NT2/D1 (cell line): ENCODE measurements at places on chromosomes 2 and 18.

GRCh38 chr2:167388497-167388896 is 500.2 kb downstream of the XIRP2 start:
- DNase-seq = no peak

GRCh38 chr2:73225513-73226360 is 7.3 kb downstream of the PRADC1 start:
- DNase-seq = no peak

DNA sequence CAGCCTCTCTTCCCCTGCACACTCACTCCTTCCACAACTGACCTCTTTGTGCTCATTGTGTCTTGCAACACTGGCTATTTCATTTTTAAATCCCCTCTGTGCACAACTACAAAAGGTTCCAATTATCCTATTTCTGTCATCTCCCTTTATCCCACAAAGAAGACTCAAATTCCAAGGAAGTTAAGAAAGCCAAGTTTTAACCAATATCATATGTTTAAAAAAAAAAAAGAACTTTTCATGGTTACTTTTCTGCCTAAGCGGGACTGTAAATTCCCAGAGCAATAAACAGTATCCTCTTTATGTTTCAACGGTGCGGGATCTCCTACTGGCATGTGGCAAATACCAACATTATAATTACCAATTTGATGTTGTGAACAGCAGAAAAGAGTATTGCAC is 83.8 kb downstream of the DOCK10 start:
- DNase-seq = no peak

DNA sequence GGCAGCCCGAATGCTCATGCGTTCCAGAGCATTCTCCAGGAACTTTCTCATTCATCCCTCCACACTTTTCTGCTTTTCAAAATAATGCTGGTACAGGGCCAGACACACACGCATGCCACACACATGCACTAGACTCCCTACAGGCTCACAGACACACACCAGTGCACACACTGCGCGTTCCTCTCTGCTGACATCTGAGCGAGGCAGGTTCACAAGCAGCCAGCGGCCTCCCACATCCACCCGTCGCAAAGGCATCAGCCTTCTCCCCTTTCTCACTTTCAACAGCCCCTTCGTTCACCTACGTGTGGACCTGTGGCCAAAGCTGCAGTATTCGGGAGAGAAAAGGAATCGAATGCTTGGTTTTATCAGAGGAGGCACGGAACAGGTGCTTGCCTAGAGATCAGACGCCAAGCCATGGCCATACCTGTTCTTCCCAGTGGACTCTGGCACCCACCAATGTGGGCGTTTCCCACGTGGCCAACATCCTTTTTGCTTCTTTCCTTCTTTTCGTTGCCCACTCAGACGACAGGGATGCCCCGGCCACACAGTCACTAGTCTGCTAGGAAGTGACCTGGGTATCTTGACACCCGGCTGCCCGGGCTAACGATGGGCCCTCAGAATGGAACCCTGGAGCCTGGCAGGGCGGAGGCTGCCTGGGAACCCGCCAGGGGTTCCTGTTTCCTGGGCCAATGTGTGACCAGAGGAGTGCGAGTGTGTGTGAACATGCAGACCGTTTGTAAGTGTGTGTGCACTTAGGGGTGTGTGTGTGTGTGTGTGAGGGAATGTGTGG is 85.8 kb upstream of the ID2 start:
- DNase-seq = no peak

DNA sequence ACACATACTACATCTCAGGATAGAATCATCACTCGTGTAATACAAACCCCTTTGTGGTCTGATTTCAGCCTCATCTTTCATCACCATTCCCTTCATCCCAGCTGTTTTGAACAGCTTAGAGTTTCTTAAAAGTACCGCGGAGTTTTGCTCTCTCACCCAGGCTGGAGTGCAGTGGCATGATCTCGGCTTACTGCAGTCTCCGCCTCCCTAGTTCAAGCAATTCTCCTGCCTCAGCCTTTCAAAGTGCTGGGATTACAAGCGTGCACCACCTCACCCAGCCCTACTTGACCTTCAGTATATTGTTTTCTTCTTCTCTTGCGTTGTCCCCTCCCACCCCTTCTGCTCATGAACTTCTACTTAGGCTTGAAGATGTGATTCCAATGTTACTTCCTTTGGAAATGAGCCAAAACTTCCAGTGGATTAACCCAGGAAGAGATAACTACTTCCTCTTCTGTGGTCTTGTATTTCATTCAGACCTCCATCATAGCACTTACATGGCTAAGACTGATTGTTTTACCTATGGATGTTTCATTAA is 15.8 kb downstream of the ERLEC1 start:
- no peak for DNase-seq

DNA sequence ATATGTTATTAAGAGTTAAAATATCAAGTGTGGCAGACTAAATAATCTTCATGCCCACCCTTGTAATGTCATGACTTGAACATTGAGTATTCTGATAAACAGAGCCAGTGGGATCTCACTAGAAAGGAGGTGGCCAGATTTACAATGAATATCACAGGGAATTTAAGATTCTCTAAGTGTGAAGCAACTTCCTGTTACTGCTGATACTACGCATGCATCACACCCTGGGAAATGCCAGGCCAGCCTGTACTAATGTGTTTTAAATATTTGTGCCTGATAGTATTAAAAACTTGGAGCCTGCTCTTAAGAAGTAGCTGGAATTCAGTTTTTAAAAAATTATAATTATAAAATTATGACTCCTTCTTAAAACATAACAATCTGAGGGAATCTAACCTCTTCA is 148.3 kb downstream of the LAMA3 start:
- no peak for DNase-seq

- DNase-seq = no peak
Measured at GRCh38 chr18:48595703-48596218, 56.9 kb downstream of the CTIF start.

DNA sequence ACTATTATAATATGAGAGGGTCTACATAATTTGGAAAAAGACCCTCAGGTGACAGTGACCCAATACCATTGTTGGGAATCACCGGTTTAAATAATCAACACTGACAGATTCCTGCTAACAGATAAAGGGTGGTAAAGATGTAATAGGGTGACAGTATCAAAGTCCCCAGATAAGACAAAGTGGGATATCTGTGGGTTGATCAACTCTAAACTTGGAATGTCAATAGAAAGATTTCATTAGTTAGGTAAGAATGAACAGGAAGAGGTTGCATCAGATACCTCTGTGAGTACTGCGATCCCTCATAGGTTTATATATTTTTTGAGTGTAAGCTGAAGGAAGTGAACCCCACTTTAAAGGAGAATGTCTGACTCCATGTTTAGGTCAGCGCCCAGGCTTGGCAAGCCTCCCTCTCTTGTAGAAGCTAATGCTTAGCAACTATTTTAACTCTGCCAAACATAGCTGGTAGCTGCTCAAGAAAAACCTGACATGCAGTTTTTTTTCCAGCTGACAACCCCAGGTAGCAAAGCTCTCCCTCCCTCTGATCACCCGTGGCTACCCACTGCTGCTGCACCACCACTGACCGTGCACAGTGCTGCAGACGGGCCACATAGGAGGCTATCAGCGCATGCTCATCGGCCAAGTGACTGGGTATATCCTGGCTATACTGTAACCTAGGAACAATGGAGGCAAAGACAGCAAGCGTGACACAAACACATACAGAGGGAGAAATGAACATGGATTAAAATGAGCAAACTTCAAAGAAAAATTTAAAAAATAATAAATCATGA is 113.3 kb upstream of the DNMT3A start:
- no peak for DNase-seq

DNA sequence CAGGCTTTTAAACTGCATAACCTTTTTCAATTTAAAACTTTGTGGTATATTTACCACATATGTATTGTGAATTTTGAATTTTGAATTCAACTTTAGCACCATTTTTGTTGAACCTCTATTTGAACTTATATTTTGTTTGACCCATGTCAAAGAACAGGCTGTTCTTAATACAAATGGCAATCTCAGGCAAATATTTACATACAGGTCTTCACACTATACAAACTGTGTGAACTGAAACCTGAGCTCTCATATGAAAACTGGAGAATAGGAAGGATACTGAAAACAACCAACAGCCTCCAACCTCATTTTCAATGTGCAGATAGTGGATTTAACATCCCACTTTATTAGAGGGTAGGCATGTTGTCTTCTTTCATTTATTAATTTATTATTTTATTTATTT is 491.8 kb downstream of the KCNJ3 start:
- DNase-seq = no peak

GRCh38 chr18:21330122-21330701 is 88.2 kb downstream of the GREB1L start:
- DNase-seq = no peak

DNA sequence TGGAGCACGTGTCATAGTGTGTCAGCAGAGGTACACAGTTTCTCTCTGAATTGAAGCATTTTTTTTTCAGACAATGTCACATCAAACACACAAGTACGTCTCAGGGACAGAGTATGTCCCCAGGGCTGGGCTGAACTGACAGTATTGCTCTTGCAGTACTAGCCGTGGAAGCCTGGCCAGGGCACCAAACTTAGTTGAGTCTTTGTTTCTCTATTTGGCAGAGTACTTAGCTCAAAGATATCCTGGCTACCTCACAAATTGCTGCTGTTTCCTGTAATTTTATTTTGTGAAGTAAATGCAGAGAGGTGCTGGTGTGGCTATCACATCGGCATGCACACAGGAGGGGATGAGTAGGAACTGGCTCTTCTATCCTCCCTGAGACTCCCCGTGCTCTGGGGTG is 691.6 kb upstream of the HS6ST1 start:
- no peak for DNase-seq

GRCh38 chr2:239694487-239694886 is 293.7 kb upstream of the HDAC4 start:
- no peak for DNase-seq

GRCh38 chr2:218002143-218002844 is 501 bp downstream of the TNS1 start:
- DNase-seq = no peak

GRCh38 chr2:111167076-111167862 is 46.6 kb downstream of the BCL2L11 start:
- no peak for DNase-seq

- DNase-seq = peak; percentile 30
Measured at GRCh38 chr2:3728104-3729054, 25.0 kb downstream of the DCDC2C start.

GRCh38 chr2:229363185-229363814 is 92.2 kb upstream of the PID1 start:
- no peak for DNase-seq

DNA sequence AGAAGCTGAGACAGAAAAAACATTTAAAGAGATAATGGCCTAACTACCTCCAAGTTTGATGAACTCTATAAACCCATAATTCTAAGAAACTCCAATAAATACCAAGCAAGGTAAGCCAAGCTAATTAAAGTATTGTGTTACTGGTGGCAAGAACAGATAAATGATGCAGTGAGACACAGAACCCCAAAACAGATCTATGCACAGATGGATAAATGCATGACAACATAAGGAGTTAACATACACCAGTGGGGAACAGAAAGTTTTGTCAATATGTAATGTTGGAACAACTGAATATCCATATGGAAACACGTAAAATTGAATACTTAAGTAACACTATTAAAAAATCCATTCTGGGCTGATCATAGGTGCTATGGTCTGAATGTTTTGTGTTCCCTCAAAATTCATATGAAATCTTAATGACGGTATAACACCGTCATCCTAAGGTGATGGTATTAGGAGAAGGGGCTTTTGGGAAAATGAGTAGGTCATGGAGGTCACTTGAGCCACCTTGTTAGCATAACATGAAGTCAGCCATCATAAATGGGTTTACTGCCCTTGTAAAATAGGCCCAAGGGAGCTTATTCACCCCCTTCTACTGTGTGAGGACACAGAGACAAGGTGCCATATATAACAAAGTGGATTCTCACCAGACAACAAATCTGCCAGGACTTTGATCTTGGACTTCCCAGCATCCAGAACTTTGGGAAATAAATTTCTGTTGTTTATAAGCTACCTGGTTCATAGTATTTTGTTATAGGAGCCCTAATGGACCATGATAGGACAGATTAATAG is 86.3 kb downstream of the SLC66A3 start:
- no peak for DNase-seq

DNA sequence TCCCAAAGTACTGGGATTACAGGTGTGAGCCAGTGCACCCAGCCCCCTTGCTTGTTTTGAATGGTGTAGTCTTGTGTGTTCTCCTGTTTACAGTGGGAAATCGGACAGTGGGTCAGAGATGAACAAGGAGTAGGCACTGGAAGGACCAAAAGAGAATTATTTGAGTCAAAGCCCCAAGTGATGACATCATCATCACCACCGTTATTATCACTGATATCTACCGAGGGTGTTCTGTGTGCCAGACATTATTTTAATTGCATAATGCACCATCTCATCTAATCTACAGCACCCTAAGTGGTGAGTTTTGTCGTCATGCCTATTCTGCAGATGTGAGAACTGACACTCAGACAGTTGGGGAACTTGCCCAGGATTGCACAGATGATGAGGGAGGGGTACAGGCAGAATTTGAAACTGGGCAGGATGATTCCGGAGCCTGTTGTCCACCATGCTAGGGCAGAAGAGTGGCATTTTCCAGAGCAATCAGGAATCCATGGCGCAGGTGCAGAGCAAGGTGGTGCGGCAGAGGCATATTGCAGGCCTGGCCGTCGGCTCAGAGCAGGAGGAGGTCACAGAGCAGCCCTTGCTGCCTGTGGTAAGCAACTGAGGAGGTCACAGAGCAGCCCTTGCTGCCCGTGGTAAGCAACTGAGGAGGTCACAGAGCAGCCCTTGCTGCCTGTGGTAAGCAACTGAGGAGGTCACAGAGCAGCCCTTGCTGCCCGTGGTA is 137.0 kb upstream of the HDAC4 start:
- no peak for DNase-seq

DNA sequence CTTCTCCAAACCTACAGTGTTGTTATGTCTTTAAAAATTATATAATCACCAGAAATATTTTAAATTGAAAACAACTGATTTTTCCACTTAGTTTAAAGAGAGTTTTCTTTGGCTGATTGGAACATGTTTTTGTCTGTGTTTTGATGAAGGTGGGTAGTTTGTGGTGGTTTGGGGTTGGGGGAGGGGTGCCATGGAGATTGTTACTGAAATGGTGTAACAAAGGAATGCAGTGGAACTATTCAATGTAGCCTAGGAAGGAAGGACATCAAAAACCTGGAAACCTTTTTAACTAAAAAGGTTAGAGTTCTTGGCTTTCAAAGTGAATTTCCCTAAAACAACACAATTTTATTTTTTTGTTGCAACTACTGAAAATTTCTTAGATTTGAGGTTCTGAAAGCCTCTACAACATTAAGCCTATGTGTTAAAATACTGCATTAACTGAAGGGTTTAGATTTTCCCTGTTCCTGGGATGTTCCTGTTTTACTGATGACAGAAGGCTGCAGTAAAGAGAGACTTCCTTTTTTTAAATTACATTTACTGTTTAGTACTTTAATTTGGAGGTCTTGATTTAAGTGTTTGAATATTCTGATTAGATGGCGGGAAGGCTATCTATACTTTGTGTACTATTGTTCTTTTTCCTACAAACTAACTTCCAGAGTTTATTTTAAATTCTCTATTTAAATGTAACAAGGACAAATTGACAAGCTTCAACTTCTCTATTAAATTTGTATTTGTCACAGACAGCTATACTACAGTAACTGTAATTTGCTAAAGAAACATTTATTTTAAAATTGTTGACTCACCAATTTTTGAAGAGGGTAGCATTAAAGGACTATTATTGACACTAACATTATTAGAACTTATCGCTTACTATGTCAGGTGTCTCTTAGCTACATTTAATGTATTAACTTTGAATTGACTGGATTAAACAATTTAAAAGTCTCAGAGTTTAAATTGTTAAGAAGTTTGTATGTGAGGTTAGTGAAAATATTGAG is 87.7 kb downstream of the LIMS1 start:
- peak; percentile 22 for DNase-seq

- no peak for DNase-seq
Measured at GRCh38 chr2:238640486-238640885, 207.4 kb upstream of the TWIST2 start.

GRCh38 chr18:47882641-47883040 is 47.8 kb downstream of the SMAD2 start:
- no peak for DNase-seq
